ENCODE measurements at places on chromosomes 16 and 17.
A peak's percentile ranks its signal among the peaks of the same experiment; 100 is the strongest.

GRCh38 chr17:35747540-35748017, 5.5 kb downstream of the GAS2L2 start:
- DNase-seq, result peak; percentile 88

DNA sequence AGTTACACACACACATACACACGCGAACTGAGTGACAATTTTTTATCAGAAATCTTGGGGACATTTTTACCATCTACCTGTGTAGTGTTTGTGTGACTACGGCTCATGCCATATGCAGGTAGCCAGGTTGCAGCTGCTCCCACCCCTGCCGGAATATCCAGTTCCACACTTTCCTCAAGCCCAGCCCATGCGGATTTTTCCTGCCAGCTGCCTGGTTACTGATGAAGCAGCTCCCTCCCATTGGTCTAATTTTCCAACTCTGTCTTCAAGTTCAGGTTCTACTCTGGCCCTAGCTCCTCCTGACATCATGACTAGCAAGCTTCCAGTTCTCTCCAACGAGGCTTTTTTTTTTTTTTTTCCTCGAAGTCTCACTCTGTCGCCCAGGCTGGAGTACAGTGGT, 4.8 kb downstream of the GSG1L2 start:
- peak; percentile 70 for DNase-seq

- no peak for DNase-seq
Measured at GRCh38 chr17:56596691-56597494, 3.4 kb downstream of the NOG start.

DNA sequence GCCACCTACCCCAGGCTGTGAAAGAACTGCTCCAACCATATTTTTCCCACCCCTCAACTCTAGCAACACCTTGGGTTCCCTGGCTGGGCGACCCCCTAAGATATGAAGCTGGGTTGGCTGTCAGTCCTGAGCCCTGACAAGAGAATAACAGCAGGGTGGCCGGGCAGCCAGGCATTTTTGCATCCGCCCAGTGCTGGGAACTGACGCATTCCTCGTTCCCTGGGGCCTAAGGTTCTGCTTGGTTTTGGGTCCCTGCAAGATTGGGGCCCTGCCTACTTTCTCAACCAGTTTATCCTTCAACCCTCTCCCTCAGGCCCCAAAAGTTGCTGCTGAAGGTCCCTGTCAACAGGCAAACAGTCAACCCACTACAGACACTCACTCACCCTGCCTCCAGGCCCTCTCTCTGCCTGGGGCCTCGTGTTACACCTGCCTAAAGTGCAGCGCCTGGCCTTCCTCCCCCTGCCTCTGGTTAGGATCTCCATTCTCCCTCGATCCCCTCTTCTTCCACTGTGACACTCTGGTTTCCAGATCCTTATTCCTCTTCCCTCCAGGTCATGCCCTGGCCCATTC, 151.5 kb downstream of the STX8 start:
- DNase-seq, result no peak

DNA sequence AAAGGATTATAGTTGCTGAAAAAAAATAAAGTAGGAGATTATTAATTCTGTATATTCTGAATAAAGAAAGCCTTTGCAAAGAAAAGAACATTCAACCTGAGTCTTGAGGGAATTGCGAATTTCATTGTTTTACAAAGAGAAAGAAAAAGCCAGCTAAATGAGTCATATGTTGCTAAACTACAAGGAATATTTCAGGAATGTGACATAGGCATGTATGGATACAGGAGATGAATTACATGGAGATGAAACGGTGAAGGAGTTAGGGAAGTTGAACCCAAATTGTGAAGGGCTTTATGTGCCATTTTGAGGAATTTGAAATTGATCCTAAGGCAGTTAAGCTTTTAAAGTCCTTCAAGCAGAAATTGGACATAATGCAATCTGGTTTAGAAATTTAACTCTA, 177.3 kb upstream of the RBL2 start:
- peak; percentile 25 for DNase-seq

- DNase-seq, result no peak
Measured at GRCh38 chr16:1775846-1776671, 3.1 kb upstream of the MRPS34 start.

DNA sequence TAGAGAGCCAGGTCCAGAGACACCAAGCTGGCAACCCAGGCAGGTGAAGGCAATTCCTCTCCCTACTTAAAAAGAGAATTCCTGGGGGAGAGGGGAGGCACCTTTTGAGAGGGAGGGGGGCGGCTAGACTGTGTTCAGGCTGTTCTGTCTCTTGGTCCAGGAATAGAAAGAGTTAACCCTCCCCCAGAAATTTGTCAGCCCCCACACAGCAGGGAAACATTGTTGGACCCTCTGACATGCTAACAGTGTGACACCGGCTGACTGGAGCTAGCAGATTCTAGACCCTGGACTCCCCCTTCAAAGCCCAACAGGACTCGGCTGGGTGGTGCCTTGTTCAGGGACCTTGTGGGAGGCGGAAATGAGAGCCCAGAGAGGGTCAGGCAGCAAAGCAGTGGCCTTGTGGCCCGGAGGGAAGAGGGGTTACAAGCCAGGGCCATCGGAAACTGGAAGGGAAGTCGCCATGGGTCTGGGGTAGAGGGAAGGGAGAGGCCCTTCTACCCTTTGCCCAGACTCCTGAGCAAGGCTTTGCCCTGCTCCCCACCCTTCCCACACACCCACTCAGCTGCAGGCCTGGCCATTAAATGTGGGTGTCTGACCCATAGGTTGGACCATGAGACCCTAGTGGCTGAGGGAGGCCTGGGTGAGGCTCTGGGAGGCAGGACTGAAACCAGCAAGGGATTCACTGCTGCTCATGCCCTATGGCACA, 44.6 kb downstream of the RAI1 start:
- no peak for DNase-seq

- peak; percentile 59 for DNase-seq
Measured at GRCh38 chr17:385178-385835, 32.7 kb upstream of the RPH3AL start.

DNA sequence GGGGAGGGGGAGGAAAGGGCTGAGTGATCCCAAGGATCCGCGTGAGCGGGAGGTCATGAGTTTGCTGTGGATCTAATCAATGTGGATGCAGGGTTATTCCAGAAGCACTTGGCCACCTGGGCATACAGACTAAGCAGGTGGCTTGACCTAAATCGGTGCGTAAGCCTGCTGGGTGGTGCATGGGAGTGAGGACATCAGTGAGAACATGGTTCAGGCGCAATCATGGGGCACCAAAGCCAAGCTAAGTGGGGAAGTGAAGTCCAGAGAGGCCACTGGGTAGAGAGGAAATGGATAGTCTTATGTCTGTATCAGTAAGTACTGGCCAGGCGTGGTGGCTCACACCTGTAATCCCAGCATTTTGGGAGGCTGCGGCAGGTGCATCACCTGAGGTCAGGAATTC, 18.9 kb upstream of the MFSD6L start:
- DNase-seq, result no peak

DNA sequence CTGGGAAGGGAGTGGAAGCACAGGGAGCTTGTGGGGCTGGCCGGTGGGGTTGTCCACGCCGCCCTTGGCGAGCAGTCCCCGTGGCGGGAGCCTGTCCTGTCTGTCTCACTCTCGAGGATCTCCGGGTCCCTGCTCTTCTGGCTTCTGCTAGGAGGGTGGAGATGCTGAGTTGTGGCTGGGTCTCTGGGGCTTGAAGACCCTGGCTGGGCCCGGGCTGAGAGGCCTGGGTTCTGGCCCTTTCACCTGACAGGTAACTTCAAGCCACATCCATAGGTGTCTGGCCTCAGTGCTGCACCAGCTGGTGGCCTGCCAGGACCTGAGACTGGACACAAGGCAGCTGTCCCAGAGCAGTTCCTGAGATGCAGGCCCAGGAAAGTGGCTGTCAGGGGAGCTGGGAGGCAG, 46.7 kb downstream of the PRMT7 start:
- no peak for DNase-seq
